AG04449 (cell line): ENCODE measurements at places on chromosomes 1 and 21.

DNA sequence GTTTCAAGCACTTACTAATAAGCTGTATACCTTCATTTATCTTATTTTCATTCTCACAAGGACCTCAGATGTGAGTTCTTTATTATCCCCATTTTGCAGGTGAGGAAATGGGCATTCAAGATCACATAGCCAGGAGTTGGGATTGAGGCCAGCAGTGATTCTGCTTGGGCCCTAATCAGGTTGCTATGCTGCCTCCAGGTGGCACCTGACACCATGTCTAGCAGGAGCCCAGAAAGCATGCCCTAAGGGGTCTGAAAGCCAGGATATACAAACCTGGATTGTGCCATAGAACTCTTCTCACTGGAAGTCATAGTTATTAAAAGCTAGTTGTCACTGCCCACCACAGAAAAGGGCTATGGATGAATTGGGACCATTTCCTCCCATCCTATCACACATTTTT lies 61.1 kb downstream of the FYB2 start:
- DNase-seq: no peak

DNA sequence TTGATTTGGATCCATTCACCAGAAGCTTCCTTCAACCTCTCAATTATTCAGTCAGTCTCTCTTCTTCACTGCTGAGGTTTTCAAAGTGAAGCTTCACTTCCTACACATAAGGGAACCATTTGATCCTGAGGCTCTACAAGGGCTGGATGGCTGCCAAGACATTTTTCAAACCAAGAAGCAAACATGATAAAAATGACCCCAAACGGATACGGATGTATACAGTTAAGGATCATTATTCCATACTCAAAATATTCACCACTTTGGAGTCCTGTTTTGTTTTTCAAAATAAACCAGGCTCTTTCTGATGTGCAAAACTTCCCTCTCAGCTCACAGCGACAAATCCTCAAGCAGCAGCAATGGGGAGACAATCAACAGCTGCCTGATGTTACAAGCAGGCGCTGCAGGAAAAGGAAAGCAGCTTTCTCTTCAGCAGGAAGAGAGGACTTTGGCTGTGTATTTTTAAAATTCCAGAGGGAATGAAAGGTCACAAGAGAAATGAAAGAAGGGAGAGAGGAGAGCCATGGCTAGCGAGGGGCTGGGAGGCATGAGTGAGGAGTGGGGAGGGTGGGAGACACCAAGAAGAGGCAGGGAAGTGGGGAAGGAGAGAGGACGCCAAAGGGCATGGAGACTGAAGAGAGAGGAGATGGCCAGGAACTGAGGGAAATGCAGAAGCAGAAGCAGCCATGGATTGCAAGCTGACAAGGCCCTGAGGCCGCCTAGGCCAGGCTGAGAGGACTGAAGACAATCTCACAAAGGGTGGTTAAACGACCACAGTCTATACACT lies 145.4 kb downstream of the SLC45A1 start:
- DNase-seq: no peak

- no peak for DNase-seq
Observed at GRCh38 chr1:243991650-243992049, 59.4 kb upstream of the ZBTB18 start.

GRCh38 chr21:16323596-16323995 lies 593.8 kb downstream of the USP25 start:
- DNase-seq: peak; percentile 12

DNA sequence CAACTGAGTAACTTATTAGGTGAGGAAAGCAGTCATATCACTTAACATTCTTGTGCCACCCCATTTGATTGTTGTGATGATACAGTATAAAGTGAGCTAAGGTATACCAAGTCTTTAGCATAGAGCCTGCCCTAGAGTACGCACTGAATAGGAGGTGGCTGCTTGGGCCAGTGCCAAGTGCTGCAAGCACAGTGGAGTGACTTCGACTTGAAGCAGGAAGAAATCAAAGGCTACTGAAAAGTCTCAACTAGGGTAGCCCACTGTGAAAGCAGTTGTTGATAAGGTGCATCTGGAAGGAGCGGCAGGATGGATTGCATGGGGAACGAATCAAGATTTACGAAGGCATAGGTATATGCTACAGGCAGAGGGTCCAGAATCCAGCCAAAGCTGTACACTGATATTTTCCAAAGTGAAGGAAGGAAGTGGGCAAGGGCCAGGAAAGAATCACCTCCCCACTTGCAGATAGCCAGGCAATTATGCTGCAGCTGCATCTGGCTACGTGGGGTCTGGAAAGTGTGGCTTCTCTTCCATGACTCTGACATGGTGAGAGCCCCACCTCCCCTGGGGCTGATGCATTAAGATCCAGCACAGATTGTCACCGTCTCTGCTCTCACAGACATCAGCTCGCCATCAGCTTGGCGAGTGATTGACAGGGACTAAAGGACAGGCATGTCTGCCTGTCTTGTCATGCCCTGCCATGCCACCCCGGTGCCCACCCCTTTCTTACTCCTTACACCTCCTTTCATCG lies 287.0 kb upstream of the PLXNA2 start:
- DNase-seq: no peak

GRCh38 chr1:213397638-213398037 lies 346.6 kb downstream of the RPS6KC1 start:
- no peak for DNase-seq

DNA sequence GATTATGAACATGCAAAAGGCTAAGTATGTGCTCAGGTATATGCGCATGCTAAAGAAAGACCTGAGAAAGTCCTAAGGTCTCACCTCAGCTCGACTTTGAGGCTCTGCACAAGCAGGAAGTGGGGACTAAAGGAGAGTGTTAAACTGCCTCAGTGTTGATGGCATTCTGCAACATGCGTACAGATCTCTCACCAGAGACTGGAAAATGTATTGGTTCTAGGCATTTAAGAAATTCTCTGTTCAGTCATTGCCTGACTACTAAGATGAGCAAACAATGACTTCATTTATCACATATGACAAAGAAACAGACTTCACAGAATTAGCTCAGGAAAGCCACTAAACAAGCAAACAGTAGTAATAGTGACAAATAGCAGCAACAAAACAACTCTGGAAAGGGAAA lies 90.8 kb downstream of the USH2A start:
- DNase-seq: no peak

GRCh38 chr1:193318347-193318746 lies 131.9 kb upstream of the B3GALT2 start:
- no peak for DNase-seq

DNA sequence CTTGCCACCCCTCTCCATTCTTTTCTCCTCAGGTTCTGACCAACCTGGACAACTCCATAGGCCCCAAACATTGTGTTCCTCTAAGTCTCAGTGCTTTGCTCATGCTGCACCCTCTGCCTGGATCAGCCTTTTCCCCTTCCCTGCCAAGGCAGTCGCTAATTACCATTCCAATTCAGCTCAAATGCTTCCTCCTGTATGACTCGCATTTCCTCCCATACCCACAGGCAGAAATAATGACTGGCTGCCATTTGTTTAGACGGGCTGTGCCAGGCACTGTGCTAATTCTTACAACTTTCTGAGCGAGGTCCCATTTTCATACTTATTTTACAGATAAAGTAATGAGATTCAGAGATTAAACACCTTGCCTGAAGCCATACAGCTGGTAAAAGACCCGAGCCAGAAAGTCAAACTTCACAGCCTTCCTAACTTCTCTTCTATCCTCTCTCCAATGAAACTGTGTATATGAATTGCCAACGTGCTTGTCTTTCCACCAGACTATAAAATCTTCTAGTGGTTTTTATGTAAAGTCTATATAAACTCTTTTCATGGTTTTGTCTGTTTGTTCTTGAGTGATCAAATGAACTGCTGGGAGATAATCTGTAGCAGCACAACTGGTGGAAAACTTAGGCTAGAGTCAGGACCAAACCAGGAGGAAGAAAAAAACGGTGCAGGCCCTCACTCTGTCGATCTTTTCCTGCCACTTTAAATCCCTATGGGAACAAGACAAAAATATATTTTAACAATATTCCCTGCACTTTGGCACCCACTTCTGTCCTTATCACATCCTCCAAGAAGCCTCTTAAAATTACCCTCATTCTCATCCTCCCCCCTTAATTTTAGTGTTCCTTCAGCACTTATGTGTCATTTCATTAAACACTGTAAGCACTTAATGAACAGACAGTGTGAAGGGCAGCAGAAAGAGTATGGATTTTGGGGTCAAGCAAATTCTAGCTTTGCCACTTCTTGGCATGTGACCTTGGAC lies 33.7 kb downstream of the RAB3B start:
- no peak for DNase-seq

- DNase-seq: no peak
Observed at GRCh38 chr1:192477630-192478029, 97.9 kb upstream of the RGS1 start.

DNA sequence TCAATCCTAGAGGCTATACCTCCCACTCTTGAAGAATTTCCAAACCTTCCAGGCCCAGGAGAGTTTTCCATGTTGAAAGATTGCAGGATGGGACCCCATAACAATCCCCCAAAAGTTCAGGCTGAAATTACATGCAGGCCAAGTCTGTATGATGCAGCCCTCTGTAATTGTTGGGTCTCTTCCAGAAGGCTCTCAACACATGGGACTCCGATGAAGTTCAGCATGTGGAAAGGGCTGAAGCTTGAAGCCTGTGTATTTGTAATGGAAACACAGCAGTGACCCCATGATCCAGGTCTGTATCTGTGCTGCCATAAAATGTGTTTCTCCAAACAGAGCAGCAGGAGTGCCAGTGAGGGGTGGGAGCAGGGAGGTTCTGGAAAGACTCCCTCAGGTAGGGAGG lies 202.5 kb upstream of the LYPLAL1 start:
- DNase-seq: no peak

DNA sequence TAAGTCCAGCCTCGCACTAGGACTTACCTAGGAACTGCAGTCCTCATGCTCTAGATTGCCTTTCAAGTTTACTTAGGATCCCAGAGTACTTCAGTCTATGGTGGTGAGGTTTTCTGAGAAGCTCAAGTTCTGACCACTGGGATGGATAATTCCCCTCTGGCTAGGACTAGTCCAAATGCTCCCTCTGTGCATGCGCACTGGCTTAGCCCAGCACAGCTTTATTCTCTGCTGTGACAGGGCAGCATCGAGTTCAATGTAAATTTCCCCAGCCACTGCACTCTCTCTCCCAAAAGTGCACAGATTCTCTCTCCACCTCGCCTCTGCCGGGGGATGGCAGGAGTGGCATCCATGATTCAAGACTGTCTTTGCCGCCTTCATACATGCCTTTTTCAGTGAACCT lies 241.6 kb downstream of the ZNF326 start:
- DNase-seq: no peak

DNA sequence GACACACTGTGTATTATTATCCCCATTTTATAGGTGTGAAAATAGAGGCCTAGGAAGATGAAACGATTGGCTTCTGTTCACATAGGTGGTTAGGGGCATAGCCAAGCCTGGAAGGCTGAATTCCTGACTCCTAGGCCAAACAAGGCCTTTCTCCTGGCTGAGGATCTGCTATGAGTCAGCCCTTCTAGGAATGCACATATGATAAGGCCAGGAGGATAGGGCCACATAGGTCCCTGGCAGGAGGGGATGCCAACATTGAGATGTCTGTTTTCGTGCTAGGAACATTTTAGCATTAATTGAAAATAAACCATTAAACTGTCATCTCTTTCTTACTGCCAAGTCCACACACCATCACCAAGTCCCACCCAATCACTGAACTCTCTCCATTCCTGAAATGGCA lies 9.2 kb downstream of the CSMD2 start:
- no peak for DNase-seq
